ENCODE measurements at places on chromosomes 12 and 14. TPM values are rescaled to one million over a fixed set of nuclear protein-coding genes. Genes with fewer than 3 reads are reported as not detected.

MIP gene
- total RNA-seq: not detected

PRPH gene
- 0.41 TPM for total RNA-seq

DENR gene
- total RNA-seq: 51.3 TPM

ACACB gene
- total RNA-seq: 0.84 TPM

ADSS1 gene
- 3.4 TPM for total RNA-seq

KLRG1 gene
- 2.5 TPM for total RNA-seq

NGB gene
- total RNA-seq: not detected

TPPP2 gene
- not detected for total RNA-seq

BMAL2 gene
- 31.3 TPM for total RNA-seq

PRIMA1 gene
- total RNA-seq: not detected

NPFF gene
- 3.0 TPM for total RNA-seq

SLCO1A2 gene
- total RNA-seq: not detected

CELA1 gene
- not detected for total RNA-seq

GPX2 gene
- not detected for total RNA-seq

TNFRSF1A gene
- 143 TPM for total RNA-seq

RBM19 gene
- 38.3 TPM for total RNA-seq

ACOT6 gene
- not detected for total RNA-seq

R3HDM2 gene
- total RNA-seq: 17.9 TPM

MTA1 gene
- 68.3 TPM for total RNA-seq

EIF5 gene
- total RNA-seq: 216 TPM

FAM181A gene
- not detected for total RNA-seq

C3AR1 gene
- total RNA-seq: 0.41 TPM

GPRC5D gene
- not detected for total RNA-seq

PLCZ1 gene
- total RNA-seq: not detected
